ENCODE measurements at places on chromosomes 16 and 17. TPM values are rescaled to one million over a fixed set of nuclear protein-coding genes. Genes with fewer than 3 reads are reported as not detected.
A peak's percentile ranks its signal among the peaks of the same experiment; 100 is the strongest.

YPEL2 gene
- 27.6 TPM for total RNA-seq

HEATR9 gene
- total RNA-seq, result not detected

DNA sequence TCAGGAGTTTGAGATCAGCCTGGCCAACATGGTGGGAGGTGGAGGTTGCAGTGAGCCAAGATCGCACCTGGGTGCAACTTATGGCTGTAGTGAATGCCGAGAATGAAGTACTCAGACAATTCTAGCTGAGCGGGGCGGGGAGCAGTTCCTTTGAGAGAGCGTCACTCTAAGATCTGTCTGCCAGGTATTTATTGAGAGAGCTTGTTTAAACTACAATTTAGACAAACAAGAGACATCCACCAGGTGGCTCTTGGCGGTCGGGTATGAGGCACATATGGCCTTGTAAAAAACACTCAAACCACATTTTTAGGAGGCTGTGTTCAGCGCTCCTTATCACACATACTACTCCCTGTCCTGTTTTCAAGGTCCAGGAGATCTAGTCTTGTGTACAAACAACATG, 40.6 kb upstream of the CDH1 start:
- no peaks in the 10 kb centered on the region for H3K36me3 ChIP-seq
- no peak overlapping the region for H3K4me3 ChIP-seq
- H3K27ac ChIP-seq, result no peak overlapping the region
- DNase-seq, result no peak
- no peaks in the 10 kb centered on the region for H3K4me1 ChIP-seq

TMEM132E gene
- 1.1 TPM for total RNA-seq

DNA sequence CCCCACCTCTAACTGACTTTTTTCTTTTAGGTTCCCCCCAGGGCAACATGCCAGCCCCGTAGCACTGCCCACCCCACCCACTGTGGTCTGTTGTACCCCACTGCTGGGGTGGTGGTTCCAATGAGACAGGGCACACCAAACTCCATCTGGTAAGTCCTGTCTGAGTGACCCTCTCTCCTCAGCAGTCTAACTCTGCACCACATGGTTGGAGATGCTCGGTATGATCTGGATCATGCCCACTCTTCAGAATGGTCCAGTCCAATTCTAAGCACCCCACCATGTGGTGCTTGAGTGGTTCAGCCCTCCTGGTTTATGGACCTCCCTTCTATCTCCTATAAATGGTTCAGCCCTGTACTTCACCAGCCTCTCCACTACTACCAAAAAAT, 5.9 kb downstream of the KDM6B start:
- no peaks in the 10 kb centered on the region for H3K36me3 ChIP-seq
- no peak overlapping the region for H3K27ac ChIP-seq
- peaks cover 26% of the 10 kb centered on the region for H3K4me1 ChIP-seq

DNA sequence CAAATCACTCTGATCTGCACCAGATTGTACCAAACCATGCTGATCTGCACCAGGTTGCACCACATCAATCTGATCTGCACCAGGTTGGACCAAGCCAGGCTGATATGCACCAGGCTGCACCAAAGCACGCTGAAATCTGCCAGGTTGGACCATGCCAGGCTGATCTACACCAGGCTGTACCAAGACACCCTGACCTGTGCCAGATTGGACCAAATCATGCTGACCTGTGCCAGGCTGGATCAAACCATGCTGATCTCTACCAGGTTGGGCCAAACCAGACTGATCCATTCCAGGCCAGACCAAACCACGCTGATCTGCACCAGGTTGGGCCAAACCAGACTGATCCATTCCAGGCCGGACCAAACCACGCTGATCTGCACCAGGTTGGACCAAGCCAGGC, 15.5 kb downstream of the QRICH2 start:
- no peaks in the 10 kb centered on the region for H3K4me1 ChIP-seq
- H3K36me3 ChIP-seq, result no peaks in the 10 kb centered on the region
- H3K4me3 ChIP-seq, result no peak overlapping the region
- no peaks in the 10 kb centered on the region for H3K27me3 ChIP-seq

DNA sequence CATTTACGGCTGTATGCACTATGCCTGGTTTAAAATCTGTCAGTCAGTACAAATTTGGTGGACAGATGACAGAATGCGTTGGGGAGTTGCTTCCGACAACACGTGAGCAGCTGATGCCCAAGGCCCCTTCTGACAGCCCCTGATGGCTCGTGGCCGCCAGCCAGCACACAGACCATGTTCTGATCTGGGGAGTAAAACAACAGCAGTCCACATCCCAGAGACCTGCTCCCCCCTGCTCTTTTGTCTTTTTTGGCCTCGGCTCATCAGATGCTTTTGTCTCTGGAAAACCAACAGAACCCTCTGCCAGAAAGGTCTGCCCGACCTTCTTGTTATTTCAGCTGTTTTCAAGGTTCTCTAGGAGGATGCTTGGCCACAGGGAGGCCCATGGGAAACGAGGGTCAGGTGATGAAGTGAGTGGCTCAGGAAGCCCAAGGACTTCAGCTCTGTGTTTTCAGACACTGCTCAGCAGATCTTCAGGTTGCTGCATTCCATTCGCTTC, 10.8 kb downstream of the ARSG start:
- H3K4me3 ChIP-seq, result no peak overlapping the region
- H3K36me3 ChIP-seq, result no peaks in the 10 kb centered on the region
- H3K27ac ChIP-seq, result peak overlapping the region; percentile 52
- no peaks in the 10 kb centered on the region for H3K27me3 ChIP-seq

GRCh38 chr16:12314653-12315185, 338.2 kb downstream of the SNX29 start:
- H3K27ac ChIP-seq, result no peak overlapping the region
- no peak for DNase-seq
- H3K27me3 ChIP-seq, result no peaks in the 10 kb centered on the region
- no peaks in the 10 kb centered on the region for H3K36me3 ChIP-seq

GRCh38 chr17:44539673-44540072, 17.6 kb upstream of the FZD2 start:
- no peak overlapping the region for H3K27ac ChIP-seq
- no peak overlapping the region for H3K4me3 ChIP-seq
- DNase-seq, result no peak
- peaks cover 8% of the 10 kb centered on the region for H3K27me3 ChIP-seq
- H3K36me3 ChIP-seq, result no peaks in the 10 kb centered on the region
- H3K4me1 ChIP-seq, result no peaks in the 10 kb centered on the region

ASIC2 gene
- 0.80 TPM for total RNA-seq

NXPH3 gene
- total RNA-seq, result 0.44 TPM

- no peak overlapping the region for H3K4me3 ChIP-seq
- H3K4me1 ChIP-seq, result no peaks in the 10 kb centered on the region
- DNase-seq, result no peak
Observed at GRCh38 chr17:63250830-63251229, 195.3 kb downstream of the CYB561 start.

GRCh38 chr16:69171325-69172084, 15.5 kb upstream of the SNTB2 start:
- no peak for DNase-seq
- peaks cover 28% of the 10 kb centered on the region for H3K4me1 ChIP-seq
- H3K27me3 ChIP-seq, result no peaks in the 10 kb centered on the region
- no peak overlapping the region for H3K27ac ChIP-seq
- peaks cover 24% of the 10 kb centered on the region for H3K36me3 ChIP-seq
- no peak overlapping the region for H3K4me3 ChIP-seq
